ENCODE measurements at places on chromosomes 2 and 18.

- no peak for DNase-seq
- peaks cover 11% of the 10 kb centered on the region for H3K36me3 ChIP-seq
- peaks cover 22% of the 10 kb centered on the region for H3K4me1 ChIP-seq
Measured at GRCh38 chr2:143209570-143210445, 80.6 kb downstream of the ARHGAP15 start.

GRCh38 chr18:79779700-79780190 lies 18.0 kb upstream of the KCNG2 start:
- H3K4me1 ChIP-seq = no peaks in the 10 kb centered on the region
- H3K4me3 ChIP-seq = no peak overlapping the region
- DNase-seq = no peak
- no peaks in the 10 kb centered on the region for H3K36me3 ChIP-seq

GRCh38 chr2:55565613-55566012 lies 46.1 kb downstream of the CFAP36 start:
- H3K4me3 ChIP-seq = no peak overlapping the region
- H3K27ac ChIP-seq = no peak overlapping the region
- no peaks in the 10 kb centered on the region for H3K27me3 ChIP-seq
- peaks cover 33% of the 10 kb centered on the region for H3K36me3 ChIP-seq
- H3K4me1 ChIP-seq = peaks cover 10% of the 10 kb centered on the region

DNA sequence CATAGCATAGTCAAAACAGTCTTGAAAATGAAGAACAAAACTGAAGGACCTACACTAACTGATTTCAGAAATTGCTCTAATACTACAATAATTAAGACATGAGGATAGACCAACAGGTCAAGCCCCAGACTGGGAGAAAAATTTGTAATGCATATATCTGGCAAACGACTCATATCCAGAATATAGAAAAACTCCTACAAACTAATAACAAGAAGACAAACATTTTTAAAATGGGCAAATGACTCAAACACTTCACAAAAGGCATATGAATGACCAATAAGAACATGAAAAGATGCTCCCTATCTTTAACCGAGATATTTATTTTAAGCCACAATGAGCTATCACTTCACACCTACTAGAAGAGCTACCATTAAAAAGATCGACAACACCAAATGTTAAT lies 14.2 kb downstream of the TGFBRAP1 start:
- no peaks in the 10 kb centered on the region for H3K27me3 ChIP-seq
- H3K36me3 ChIP-seq = no peaks in the 10 kb centered on the region
- peak overlapping the region; percentile 1 for H3K4me3 ChIP-seq
- DNase-seq = no peak

DNA sequence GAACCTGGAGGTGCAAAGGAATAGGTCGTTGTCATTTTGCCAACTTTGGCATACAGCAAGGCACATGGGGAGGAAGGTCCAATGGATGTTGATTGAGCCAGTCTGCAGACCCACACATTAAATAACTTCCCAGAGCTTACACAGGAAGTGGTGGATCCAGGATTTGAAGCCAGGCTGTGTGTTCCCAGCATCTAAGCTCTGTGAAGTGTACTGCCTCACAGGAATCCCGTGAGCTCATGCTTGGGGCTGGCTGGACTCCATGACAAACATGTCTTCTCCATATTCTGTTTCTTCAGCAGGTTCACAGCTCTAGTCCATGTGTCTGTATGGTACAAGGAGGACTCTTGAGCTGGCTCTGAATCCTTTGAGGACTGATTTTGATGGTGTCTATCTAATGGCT lies 63.9 kb downstream of the KLHL29 start:
- no peak for DNase-seq
- H3K36me3 ChIP-seq = no peaks in the 10 kb centered on the region
- peaks cover 29% of the 10 kb centered on the region for H3K27me3 ChIP-seq
- peaks cover 5% of the 10 kb centered on the region for H3K4me1 ChIP-seq
- H3K27ac ChIP-seq = no peak overlapping the region

DNA sequence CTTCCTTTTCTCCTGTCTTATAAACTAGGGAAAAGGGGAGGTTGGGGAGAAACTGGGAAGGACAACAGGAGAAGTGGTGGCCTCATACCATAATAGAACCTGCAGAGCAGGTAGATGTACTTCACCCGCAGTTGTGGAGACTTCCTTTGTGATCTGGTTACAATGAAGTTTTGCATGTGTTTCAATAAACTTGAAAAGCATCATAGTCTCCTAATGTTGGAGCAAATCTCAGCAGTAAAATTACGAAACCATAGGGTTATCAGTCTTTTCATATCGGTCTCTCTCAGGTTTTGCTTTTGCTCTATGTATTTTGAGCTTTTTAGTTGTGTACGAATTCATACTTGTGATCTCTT lies 30.5 kb downstream of the ANO7 start:
- H3K4me3 ChIP-seq = peak overlapping the region; percentile 88
- no peak for DNase-seq
- no peaks in the 10 kb centered on the region for H3K36me3 ChIP-seq
- H3K27me3 ChIP-seq = no peaks in the 10 kb centered on the region
- peak overlapping the region; percentile 61 for H3K27ac ChIP-seq

DNA sequence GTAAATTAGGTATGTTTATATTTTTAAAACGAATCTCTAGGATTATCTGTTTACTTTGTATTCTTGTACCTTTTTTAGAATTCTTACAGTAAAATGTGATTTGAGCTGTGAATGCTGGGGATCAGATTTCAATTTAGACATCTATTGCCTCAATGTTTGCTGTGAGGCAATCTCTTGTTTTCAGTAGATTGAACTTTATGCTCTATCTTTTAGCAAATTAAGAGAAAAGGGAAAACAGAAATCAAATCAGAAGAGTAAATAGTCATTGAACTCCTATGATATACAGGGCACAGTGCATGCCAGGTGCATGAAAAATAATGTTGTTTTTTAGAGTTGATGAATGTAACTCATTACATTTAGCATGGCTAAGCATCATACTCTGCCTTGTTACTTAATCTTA lies 39.5 kb downstream of the ZC3H6 start:
- H3K27me3 ChIP-seq = no peaks in the 10 kb centered on the region
- H3K36me3 ChIP-seq = no peaks in the 10 kb centered on the region
- H3K4me1 ChIP-seq = no peaks in the 10 kb centered on the region
- no peak for DNase-seq
- no peak overlapping the region for H3K27ac ChIP-seq
